ENCODE measurements at places on chromosomes 7 and 10. TPM values are rescaled to one million over a fixed set of nuclear protein-coding genes. Genes with fewer than 3 reads are reported as not detected.

Gene GATA3
- total RNA-seq, result 1.0 TPM

DNA sequence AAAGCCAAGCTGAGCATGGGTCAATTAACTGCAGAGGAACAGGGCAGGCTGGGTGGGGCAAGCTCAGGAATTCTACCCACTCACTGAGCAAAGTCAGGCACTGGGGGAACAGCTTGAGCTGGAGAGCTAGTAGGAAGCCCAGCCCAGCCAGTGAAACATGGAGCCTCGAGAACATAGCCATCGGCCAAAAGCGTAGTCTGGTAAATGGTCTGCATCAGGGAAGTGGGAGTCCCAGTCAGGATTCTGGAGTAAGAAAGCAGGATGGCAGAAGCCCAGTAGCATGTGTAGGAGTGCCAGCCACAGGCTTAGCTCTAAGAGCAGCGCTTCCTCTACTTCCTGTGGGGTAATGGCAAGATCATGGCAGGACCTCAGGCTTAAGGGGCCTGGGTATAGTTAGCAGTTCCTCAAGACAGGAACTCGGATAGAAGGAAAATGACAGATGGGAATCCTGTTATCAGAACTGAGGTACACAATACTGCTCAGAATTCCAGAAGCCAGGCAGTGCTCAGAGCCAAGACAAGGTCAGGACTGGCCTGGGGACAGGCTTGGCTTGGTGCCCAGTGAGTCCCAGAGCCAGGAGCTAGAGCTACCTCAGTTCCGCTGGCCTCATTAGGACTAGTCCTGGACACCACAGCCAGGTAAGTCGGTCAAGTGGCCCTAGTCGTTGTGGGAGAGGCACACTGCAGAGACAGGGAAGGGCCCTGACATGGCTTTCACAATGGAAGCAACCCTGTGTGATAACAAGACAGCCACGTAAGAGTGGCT, 65.4 kb upstream of the MXI1 start:
- DNase-seq, result peak; percentile 88
- no peaks in the 10 kb centered on the region for H3K27me3 ChIP-seq
- H3K27ac ChIP-seq, result peak overlapping the region; percentile 65
- H3K4me1 ChIP-seq, result peaks cover 32% of the 10 kb centered on the region
- H3K4me3 ChIP-seq, result no peak overlapping the region
- H3K36me3 ChIP-seq, result no peaks in the 10 kb centered on the region

Gene GJD4
- total RNA-seq, result not detected

- H3K4me1 ChIP-seq, result no peaks in the 10 kb centered on the region
- H3K4me3 ChIP-seq, result no peak overlapping the region
- no peak for DNase-seq
- no peak overlapping the region for H3K27ac ChIP-seq
- no peaks in the 10 kb centered on the region for H3K27me3 ChIP-seq
Measured at GRCh38 chr7:153188630-153189029, 429.1 kb downstream of the ACTR3B start.

DNA sequence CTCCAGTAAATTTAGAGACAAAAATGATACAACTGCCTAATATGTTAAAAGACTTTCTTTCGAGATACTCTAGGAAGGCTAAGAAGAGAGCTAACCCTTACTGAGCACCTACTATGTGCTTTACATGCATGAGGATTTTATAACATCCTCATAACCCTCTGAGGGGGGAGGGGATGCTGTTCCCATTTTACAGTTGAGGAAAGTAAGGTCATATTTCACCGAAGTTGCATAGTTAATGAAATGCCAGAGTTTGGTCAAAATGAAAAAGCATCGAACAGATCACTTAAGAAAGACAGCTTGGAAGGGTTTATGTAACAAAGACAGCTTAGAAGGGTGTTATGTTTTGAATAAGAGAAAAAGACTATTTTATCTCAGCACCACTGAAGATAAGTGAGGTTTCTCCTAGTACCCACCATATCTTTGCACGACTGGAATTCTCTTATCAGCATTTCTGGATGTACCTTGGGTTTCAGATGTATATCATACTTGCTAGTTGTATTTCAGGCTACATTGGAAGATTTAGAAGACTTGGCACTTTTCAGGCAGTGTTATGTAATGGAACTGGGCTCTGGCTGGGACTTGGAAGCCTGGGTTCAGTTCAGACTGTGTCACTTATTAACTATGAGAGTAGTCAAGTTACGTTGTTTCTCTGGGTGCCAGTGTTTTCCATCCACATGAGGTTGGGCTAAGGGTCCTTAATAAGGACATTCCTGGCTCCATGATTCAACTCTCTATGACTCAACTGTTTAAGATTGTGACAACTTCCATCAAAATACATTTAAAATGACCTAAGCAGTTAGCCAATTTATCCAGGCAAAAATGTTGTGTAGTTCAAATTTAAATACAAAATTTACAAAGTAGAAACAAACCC, 6.0 kb downstream of the RHOBTB1 start:
- H3K27me3 ChIP-seq, result no peaks in the 10 kb centered on the region
- DNase-seq, result no peak
- H3K4me3 ChIP-seq, result no peak overlapping the region
- peak overlapping the region; percentile 3 for H3K27ac ChIP-seq
- peaks cover 12% of the 10 kb centered on the region for H3K4me1 ChIP-seq

DNA sequence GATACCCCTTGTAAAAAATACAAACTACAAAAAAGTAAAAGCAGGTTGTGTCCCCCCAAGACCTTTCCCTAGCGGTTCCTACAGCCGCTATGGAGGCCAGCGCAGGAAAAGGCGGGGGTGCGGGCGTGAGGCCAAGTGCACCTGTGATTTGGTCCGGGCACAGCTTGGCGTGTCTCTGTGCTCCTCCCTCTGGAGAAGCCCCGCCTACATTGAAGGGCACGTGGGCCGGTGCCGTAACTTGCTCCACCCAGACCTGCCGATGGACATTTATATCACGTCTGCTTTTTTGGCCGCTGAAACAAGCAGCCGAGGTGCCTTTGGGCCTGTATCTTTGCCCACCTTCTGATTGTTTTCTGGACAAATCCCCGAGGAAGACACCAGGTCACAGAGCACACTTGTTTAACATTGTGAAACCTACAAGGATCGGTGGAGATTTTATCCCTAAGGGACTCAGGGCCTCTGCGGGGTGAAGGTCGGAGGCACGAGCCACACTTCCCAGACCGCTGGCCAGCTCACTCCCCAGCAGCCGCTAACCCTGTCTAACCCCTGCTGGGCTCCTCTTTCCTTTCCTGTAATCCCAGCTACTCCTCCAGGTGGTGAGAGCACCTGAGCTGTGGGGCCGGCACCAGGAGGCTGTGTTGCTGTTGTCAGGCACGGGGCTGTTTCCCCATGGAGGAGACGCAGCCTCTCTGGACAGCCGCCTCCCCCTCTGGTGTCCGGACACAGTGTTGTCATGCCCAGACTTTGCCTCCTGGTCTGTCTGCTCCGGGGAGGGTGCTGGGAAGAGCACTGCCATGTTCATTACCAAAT, 18.8 kb upstream of the INPP5A start:
- peak overlapping the region; percentile 87 for H3K27ac ChIP-seq
- peaks cover 3% of the 10 kb centered on the region for H3K4me1 ChIP-seq
- H3K27me3 ChIP-seq, result no peaks in the 10 kb centered on the region
- H3K4me3 ChIP-seq, result peak overlapping the region; percentile 37
- no peaks in the 10 kb centered on the region for H3K36me3 ChIP-seq
- peak; percentile 91 for DNase-seq

Gene LGI1
- 2.3 TPM for total RNA-seq

Gene GPC2
- total RNA-seq, result 0.35 TPM

GRCh38 chr10:133278577-133279265, 2.1 kb upstream of the ADAM8 start:
- H3K4me1 ChIP-seq, result peaks cover 23% of the 10 kb centered on the region
- H3K4me3 ChIP-seq, result no peak overlapping the region
- H3K36me3 ChIP-seq, result peaks cover 9% of the 10 kb centered on the region

DNA sequence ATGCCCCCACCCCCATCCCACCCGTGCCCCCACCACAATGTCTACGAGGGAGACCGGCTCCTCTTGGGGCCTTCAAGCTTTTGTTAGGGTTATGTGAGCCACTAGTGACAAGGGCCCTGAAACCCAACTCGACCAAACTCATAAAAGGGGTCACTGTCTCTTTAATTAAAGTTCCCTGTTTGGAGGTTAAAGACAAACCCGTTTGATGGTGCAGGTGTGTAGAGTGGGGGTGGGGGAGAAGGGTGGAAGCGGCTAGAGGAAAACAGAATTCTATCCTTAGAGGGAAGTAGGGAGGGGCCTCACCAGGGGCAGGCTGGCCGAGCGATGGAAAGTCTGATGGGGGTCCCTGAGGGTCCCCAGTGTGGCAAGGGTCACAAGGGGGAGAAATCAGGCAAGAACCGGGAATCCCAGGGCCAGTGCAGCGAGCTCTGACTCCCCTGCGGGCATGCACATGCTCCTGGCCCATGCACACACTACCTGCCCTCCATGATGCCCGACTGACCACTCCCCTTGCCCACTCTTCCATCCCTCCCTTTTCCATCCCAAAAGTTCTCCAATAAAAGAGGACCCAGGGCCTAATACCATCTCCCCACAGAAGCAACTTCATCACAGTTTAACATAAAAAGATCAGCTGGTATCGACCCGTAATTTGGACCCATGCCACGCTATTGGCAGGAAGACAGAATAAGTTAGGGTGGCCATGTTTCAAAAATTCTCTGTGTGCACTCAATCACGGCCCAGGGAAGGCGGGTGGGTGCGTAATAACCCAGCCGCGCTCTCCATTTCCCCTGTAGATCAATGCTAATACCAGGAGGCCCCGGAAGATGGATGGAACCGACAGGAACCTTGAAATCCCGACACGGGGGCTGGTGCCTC, 35.9 kb upstream of the SLF2 start:
- H3K27ac ChIP-seq, result no peak overlapping the region
- no peaks in the 10 kb centered on the region for H3K27me3 ChIP-seq
- H3K4me1 ChIP-seq, result peaks cover 23% of the 10 kb centered on the region
- H3K4me3 ChIP-seq, result no peak overlapping the region
- no peak for DNase-seq

DNA sequence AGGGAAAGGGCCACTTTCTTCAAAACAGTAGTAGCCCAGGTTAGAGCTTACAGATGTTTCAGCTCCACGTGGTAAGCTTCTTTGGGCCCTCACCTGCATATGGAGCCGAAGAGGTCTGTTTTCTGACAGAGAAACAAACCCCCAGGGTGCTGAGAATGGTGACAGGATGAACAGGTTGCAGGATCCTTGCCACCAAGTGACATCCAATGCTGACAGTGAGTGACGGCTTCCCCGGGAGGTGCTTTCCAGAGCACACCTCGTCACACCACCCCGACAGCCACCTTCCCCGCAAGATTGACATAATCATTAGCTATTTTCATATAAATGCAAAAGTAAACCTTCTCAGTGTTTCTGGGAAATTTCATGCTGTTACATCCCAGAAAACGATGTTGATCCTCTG, 109.3 kb upstream of the BTBD16 start:
- DNase-seq, result no peak
- H3K4me3 ChIP-seq, result no peak overlapping the region
- no peaks in the 10 kb centered on the region for H3K36me3 ChIP-seq
- peaks cover 35% of the 10 kb centered on the region for H3K4me1 ChIP-seq

DNA sequence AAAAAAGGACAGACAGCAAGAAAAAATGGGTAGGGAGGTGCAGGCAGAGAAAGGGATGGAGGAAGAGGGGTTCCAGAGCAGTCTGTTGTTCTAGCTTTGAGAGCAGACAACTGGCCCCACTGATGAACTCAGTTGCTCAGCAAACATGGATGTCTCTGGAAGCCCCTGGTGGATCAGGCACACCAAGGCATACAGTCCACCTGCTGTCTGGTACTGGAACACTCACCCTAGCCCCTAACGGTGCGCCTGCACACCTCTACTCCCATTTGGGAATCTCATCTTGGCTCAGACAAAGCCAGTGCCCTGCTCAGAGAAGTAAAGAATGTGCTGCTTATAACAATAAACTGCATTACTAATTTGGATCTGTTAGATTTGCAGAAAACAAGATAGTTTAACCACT, 7.7 kb downstream of the MACROH2A2 start:
- H3K36me3 ChIP-seq, result no peaks in the 10 kb centered on the region
- no peaks in the 10 kb centered on the region for H3K27me3 ChIP-seq
- H3K4me3 ChIP-seq, result no peak overlapping the region
- no peak overlapping the region for H3K27ac ChIP-seq
- no peaks in the 10 kb centered on the region for H3K4me1 ChIP-seq
- DNase-seq, result no peak

Gene SKIDA1
- 1.7 TPM for total RNA-seq

Gene GOLGA7B
- total RNA-seq, result 0.28 TPM

DNA sequence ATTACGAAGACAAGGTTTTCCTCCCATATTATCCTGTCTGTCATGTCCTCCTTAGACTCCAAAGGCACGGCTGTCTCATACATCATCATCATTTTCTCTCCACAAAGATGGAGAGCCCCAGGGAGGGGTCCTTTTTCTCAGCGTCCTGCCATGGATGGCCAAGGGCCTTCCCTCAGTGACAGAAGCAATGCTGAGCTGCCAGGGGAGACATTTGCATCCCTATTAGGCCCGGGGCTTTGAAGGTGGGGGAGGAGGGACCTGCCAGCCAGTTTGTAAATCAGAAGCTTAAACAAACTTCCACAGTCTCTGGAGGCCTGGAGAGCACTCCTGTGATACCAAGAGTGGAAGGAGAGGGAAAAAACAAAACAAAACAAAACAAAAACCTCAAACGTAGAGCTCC, 112.4 kb upstream of the ADO start:
- no peak for DNase-seq
- H3K4me3 ChIP-seq, result no peak overlapping the region
- H3K27ac ChIP-seq, result no peak overlapping the region
- no peaks in the 10 kb centered on the region for H3K4me1 ChIP-seq
- H3K36me3 ChIP-seq, result no peaks in the 10 kb centered on the region
- H3K27me3 ChIP-seq, result no peaks in the 10 kb centered on the region

GRCh38 chr7:47327346-47327697, 254.6 kb downstream of the TNS3 start:
- H3K4me3 ChIP-seq, result peak overlapping the region; percentile 15
- H3K27me3 ChIP-seq, result no peaks in the 10 kb centered on the region
- peak overlapping the region; percentile 79 for H3K27ac ChIP-seq
- peaks cover 7% of the 10 kb centered on the region for H3K4me1 ChIP-seq
- peaks cover 7% of the 10 kb centered on the region for H3K36me3 ChIP-seq
- no peak for DNase-seq

DNA sequence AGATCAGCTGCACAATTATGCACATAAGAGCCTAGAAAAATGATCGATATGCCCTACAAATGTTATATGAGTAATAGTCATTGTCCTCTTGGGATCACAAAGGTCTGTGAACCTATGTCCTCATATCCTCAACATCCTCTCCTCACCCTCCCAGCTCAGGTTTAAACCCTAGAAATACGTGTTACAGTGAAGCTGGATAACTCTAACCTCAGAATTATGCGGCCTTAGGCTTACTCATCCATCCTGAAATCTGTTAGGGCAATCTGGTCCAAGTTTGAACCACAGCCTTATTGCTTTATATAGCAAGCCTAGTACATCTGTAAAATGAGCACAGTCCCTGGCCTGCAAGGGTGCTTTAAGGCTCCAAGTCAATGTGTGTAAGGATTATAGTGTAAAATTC, 84.2 kb upstream of the FRMD4A start:
- no peak overlapping the region for H3K4me3 ChIP-seq
- no peaks in the 10 kb centered on the region for H3K36me3 ChIP-seq
- no peak overlapping the region for H3K27ac ChIP-seq
- no peaks in the 10 kb centered on the region for H3K27me3 ChIP-seq
- no peaks in the 10 kb centered on the region for H3K4me1 ChIP-seq

DNA sequence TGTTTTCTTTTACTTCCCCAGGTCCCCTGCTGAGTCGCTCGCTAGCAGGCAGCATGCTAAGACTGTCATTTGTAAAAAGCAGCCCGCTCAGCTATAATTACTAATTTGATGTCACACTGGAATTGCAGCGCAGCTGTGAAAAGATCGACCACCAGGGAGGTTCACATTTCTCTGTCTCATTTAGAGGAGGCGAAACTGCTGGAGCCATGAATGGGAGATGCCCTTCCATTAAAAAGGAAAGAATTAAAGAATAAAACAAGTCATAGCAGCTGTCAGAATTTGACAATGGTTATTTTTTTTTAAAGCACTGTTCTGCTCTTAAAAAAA, 153.5 kb downstream of the PIP4K2A start:
- H3K4me1 ChIP-seq, result no peaks in the 10 kb centered on the region
- H3K4me3 ChIP-seq, result no peak overlapping the region
- no peaks in the 10 kb centered on the region for H3K27me3 ChIP-seq
- DNase-seq, result no peak
- no peak overlapping the region for H3K27ac ChIP-seq
